ENCODE measurements at places on chromosomes 3 and 15.

DNA sequence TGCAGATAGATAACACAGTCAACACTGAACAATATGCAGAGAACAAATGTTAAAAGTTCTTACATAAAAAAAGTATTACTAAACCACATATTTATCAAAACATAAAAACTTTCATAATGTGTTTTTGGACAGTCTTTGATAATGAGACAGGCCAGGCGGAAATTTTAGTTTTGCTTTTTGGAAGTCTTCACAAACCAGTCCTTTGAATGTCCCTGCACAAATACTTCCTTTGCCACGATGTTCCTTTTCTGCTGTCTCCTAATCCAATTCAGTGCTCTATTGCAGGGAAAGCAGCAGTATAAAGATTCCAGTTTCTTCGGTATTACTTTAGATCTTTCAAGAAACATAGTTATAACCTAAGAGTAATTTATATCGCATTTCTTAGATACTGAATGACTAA, 135.9 kb downstream of the TBL1XR1 start:
- no peak for DNase-seq

DNA sequence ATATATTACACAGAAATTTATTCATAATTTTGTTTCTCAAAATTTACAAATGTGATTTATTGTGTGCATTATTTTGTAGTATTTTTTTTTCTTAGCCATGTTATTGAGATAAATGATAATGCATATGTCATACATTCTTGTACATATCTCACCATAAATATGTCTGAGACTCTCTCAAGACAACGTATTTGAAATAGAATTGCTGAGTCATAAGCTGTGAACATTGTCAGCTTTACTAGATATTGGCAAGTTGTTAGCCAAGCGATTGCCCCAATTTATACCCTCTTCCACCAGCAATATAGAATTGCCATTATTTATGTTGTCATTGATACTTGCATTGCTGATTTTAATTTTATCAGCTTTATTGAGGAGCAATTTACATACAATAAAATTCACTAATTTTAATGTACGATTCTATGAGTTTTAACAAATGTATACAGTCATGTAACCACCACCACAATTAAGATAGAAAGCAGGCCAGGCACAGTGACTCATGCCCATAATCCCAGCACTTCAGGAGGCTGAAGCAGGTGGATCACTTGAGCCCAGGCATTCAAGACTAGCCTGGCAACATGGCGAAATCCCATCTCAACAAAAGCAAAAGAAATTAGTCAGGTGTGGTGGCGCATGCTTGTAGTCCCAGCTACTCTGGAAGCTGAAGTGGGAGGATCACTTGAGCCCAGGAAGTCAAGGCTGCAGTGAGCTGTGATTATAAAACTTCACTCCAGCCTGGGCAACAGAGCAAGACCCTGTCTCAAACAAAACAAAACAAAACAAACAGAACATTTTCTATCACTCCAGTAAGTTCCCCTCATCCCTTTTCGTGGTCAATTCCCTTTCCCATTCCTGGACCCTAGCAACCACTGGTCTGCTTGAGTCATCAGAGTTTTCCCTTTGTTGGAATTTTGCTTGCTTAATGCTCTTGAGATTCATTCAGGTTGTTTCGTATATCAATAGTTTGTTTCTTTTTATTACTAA, 373.1 kb downstream of the MFSD1 start:
- DNase-seq = no peak

GRCh38 chr3:172467170-172467824, 19.0 kb upstream of the GHSR start:
- no peak for DNase-seq

DNA sequence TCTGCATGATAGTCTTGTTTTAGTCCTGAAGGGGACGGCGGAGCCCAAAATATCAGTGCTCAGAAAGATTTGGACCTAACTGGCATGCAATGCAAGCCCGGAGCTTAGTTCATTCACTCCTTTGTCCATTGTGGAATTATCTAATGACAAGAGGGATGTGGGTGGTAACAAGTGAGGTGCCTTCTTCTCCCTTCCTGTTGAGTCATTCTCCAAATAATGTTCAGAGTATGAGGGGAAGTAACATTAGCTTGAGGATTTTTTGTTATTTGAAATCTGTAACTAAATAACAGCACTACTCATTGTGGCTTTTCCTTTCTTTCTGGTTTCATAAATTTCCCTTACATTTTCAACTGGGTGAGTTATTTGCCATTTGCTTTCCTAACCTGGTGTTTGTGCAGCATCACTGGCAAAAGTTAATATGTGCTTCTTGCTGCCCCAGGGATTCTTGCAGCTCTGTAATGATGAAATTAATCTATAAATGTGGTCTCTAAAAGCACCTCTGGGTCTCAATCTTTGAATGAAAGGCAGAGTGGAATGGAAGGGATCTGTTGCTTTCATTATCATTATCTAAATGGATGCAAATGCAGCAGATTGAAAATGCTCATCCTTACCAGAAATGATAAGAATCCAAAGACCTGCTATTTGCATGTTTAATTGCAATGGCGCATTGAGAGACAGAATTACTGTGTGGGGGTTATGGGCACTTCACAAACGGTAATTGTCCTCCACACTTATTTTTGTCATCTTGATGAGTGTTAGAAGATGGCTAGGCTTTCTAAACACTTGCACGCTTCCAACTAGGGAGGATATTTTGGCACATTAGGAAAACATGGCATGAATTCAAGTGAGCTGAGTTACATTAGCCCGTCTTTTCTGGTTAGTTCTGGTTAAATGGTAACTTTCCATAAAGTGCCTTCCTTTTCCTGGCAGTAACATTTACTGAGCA, 89.9 kb upstream of the MITF start:
- DNase-seq = peak; percentile 53

GRCh38 chr3:62188681-62189375, 184.5 kb downstream of the FEZF2 start:
- DNase-seq = peak; percentile 77

Measured in SW480 (cell line).